ENCODE measurements at places on chromosomes 16 and 17.

- DNase-seq, result no peak
Measured at GRCh38 chr16:25395528-25395927, 137.9 kb upstream of the ZKSCAN2 start.

DNA sequence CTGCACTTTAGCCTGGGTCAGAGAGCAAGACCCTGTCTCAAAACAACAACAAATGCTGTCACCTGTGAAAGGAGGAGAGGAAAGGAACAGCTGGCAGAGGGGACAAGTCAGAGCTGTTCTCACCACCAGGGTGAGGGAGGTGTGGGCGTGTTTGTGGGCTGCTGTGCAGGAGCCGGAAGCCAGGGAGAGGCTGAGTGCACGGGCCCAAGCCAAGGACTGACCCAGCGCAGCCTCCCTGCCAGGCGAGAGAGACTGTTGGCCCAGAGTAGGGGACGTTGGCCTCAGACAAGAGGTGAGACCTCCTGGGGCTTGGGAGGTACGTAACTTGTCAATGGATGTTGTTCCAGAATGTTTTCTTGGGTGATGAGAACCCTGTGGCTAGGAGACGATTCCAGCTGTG is 10.7 kb downstream of the SPNS2 start:
- peak; percentile 40 for DNase-seq

DNA sequence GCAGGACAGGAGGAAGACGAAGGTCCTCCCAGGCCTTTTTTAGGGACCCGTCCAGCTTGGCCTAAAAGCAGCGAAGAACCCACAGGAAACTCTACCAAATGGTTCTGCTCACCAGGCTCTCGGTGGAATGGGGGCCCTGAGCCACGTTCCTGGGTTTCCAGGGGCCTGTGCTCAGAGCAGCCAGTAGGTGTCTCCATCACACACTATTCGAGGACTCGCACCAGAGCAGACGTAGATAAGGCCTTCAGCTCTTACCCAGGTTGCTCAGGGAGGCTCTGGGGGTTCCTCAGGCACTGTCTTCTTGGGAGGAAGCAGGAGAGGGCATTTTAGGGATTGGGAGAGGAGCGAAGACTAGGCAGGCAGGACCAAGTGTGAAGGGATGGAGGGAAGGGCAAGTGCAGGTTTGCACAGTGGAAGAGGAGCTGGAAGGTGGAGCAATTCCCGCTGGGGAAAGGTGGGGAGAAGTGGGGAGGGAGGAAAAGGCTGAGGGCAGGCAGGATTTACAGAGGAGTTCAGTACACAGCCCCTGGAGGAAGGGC is 157.1 kb downstream of the RGS9 start:
- peak; percentile 13 for DNase-seq

DNA sequence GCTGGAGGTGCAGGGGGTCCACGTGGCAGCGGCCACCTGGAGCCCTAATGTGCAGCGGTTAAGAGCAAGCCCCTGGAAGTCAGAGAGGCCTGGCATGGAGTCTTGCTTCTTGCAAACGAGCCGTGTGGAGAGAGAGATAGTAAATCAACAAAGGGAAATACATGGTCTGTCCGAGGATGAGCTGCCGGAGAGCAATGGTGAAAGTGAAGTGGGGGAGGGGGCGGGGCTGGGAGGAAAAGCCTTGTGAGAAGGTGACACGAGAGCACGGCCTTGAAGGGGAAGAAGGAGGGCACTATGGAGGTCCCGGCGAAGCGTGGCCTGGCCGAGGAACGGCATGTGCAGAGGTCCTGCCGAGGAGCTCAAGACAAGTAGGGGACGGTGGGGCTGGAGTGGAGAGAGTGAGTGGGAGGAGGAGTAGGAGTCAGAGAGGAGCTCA is 6.0 kb upstream of the SERPINF1 start:
- DNase-seq, result no peak

GRCh38 chr16:17368446-17368845 is 102.3 kb downstream of the XYLT1 start:
- DNase-seq, result no peak

- DNase-seq, result no peak
Measured at GRCh38 chr17:82633343-82633742, 14.9 kb downstream of the WDR45B start.

DNA sequence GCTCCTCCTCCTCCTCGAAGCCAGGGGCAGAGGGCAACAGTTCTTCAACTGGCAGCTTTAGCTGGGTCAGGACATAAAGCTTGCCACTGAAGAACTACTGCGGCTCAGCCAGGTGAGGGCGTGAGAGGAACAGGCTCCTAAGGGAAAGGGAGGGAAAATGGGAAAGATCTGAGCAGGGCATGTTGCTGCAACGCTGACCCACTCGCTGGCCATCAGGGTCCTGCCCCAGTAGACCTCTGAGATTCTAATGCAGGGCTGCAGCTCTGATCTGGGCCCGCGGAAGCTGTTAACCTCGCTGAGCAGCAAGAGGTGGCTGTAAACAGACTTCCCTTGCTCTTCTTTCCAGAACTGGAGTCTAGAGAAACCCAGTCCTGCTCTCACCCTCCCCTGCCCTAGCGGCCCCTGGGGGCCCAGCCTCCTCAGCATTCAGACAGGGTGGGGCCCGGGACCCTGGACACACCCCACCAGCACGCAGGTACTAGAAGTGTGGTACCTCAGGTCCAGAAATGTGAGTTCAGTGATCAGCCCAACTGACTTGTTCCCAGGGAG is 3.8 kb upstream of the TLCD2 start:
- no peak for DNase-seq

- no peak for DNase-seq
Measured at GRCh38 chr17:37218849-37219248, 156.9 kb upstream of the C17orf78 start.

- no peak for DNase-seq
Measured at GRCh38 chr17:8143581-8144400, 8.4 kb downstream of the PER1 start.

GRCh38 chr17:57523926-57524632 is 221.0 kb downstream of the CCDC182 start:
- no peak for DNase-seq

- no peak for DNase-seq
Measured at GRCh38 chr17:81844327-81844851, 9.5 kb upstream of the PPP1R27 start.

DNA sequence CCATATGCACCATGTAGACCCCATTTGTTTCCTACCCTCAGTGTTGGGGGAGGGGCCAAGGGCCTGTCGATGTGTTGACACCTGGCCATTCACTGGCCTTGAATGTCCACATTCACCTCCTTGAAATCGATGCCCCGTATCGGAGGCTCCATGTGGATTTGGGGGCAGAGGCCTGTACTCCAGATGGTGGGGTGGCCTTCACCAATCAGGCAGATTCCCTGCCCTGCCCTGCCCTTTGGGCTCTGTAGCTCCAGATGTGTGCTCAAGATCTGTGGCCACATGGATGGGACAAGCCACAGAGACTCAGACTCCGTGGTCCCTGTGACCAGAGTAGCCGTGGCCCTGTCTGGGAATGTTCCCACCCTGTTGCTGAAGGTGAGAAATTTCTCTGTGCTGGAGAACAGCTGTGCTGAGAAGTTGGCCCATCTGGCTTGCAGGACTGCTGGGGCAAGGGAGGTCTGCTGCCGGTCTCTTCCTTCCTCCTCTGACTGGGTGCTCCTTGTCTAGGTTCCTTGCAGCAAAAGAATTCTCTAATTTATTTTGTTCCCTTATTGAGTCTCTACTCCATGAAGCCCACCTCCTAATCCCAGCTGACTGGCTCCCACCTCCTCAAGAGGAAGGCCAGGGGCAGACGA is 221.3 kb downstream of the SEC14L1 start:
- DNase-seq, result no peak

DNA sequence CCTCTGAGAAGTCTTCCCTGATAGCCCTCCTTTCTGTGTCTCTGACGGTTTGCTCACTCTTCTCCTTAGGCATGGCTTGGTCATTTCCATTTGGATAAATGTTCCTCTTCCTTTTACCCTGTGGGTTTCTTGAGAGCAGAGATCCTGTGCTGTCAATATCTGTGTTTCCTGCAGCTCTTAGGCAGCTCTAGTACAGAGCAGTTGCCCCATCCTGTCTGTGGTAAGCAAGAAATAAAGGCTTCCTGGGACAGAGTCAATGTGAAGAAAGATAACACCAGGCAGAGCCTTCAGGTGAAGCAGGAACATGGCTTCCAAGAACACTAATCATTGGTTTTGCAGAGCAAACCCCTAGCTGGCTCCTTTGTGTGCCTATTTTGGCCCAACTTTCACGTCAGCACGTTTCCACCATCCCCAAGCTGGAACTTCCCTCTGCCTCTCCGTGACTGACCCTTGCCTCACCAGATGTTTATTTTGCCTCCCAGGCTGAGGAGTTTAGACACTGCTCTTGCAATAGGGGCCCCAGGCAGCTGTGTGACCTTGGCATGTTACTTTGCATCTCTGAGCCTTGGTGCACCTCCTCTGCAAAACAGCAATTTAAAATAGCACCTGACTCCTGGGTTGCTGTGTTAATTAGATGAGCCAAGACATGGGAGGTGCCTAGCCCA is 49.6 kb upstream of the SIAH1 start:
- DNase-seq, result no peak

DNA sequence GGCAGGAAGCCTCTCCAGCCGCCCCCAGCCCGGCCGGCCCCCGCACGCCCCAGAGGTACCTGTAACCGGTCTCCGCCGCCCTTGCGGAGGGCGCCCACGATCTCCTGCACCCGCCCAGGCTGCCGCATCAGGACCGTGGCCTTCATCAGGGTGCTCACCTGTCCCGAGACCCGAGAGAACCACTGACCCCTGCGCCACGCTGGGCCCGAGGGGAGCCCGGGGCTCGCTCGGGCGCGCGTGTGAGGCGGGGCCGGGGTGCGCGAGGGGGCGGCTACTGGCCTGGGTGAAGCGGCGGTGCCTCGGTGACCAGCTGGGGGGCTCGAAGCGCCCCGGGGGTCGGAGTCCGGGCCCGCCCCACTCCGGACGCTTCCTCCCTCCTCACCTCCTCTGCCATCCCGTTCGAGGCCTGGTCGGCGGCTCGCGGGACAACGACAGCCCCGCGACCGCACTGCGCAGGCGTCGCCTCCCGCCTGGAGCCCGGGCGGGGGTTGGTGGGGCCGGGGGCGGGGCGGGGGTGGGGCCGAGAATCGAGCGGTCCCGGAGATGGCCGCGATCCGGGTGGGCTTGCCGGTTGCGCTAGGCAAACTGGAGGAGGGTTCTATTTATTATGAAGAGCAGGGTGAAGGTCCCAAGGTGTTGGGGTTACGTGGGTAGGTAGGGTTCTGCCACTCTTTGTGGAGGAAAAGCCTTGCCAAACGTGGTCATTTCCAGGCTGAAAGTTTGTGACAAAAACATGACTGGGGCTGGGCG is at the start of gene NT5C3B:
TSS of gene NT5C3B (minus strand) at position 433 of the 750 bp plus-strand sequence. CDS start at position 394, 39 bp downstream.
- DNase-seq, result peak; percentile 41

DNA sequence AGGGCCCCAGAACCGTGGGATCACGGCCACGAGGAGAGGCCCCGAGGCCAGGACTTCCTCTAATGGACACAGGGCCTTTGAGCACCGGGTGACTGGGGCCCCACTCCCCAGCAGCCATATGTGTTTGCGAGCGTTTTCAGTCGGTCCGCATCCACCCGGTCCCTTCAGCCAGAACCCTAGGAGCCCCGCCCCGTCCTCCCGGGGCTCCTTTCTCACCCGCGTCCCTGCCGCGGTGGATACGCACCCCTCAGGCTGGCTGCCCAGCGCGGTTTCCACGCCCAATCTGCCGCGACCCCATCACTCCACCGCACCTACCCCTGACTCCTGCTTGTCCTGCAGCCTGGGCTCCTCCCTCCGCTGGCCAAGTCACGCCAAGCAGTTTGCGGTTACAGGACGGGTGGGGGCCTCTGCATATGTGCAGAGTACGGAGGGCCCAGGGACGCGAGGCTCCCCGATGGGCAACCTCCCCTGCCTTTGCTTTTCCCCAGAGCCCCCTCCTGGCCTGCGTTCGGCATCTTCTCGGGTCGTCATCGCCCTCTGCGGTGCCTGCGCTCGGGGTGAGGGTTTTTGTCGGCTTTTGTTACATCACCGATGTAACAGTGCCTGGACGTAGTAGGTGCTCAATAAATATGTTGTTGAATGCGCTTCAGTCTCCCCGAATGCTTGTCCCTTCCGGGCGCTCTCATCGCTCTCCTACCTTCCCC is 1.0 kb upstream of the TTYH2 start:
- DNase-seq, result no peak

- DNase-seq, result no peak
Measured at GRCh38 chr17:78347453-78347852, 12.4 kb downstream of the SOCS3 start.

DNA sequence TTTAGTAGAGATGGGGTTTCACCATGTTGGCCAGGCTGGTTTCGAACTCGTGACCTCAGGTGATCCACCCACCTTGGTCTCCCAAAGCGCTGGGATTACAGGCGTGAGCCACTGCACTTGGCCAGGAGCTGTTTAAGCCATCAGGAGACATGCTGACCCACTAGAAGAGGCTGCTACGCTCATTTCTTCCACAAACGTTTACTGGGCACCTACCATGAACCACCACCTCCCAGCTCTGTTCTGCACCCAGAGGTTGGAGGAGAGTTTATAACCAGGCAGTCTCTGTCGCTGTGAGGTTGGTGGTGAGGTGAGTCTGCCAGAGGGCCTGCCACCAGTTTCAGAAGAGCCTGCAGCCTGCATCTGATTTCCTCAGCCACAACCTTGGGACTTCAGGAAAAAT is 51.8 kb downstream of the SF3B3 start:
- no peak for DNase-seq

GRCh38 chr17:46744441-46744840 is 74.1 kb downstream of the WNT3 start:
- no peak for DNase-seq

DNA sequence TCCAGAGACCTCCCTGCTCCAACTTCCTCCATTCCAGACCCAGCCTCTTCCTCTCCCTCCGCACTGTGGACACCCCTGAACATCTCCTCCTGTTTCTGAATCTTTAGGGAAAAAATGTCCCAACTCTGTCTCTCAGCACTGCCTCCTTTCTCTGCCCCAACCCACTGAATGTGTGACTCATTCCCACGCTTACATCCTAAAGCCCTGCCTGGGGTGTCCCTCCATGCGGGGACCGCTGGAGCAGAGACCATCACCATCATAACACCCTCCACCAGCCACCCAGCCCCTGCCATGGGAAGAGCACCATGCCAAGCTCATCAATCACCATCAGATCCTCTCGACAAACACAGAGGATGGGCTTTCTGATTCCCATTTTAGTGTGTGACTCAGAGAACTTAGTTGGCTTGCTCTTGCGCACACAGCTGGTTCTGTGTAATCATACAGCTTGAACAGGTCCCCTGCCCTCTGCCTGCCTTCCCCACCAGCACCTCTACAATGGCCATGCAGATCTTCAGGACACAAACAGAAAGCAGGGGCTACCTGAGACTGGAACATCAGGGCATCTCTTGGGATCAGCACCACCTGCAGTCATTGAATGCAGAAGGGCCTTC is 10.7 kb downstream of the RPRML start:
- no peak for DNase-seq
